Aorta (tissue), 5 donors: ENCODE measurements at places on chromosomes 2 and 18. TPM values are rescaled to one million over a fixed set of nuclear protein-coding genes. Genes with fewer than 3 reads are reported as not detected.

GRCh38 chr2:25362434-25363145, 20.9 kb upstream of the DNMT3A start:
- peak; percentile 78 for DNase-seq

DNA sequence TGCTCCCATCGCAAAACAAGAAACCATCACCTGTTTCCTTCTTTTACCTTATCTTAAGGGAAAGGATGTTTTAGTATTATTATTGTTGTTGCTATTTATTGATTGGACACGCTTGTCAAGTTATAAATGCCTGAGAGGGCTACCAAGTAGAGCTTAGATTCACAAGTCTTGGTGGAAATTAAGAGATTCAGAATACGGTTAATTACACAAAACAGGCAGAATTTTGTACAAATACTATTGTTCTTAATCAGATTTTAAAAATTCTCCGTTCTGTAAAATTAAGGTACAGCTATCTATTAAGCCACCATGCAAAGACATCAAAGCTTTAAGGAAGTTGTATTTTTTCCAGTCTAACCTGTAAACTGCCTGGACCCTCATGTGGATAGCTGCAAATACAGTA, 1.1 kb upstream of the ZNF521 start:
- DNase-seq, result no peak

DNA sequence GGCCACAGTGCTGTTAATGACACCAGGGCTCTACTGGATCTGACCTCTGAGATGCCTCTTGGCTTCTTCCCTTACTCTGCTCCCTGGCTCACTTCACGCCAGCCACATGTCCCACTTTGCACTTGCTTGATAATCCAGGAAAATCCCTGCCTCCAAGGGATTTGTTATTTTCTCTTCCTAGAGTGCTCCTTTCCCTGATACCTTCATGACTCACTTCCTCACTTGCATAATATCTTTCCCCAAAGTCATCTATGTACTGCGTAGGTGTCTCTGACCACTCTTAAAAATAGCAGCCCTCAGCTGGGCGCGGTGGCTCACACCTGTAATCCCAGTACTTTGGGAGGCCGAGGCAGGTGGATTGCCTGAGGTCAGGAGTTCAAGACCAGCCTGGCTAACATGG, 572.3 kb downstream of the PLCL1 start:
- no peak for DNase-seq

DNA sequence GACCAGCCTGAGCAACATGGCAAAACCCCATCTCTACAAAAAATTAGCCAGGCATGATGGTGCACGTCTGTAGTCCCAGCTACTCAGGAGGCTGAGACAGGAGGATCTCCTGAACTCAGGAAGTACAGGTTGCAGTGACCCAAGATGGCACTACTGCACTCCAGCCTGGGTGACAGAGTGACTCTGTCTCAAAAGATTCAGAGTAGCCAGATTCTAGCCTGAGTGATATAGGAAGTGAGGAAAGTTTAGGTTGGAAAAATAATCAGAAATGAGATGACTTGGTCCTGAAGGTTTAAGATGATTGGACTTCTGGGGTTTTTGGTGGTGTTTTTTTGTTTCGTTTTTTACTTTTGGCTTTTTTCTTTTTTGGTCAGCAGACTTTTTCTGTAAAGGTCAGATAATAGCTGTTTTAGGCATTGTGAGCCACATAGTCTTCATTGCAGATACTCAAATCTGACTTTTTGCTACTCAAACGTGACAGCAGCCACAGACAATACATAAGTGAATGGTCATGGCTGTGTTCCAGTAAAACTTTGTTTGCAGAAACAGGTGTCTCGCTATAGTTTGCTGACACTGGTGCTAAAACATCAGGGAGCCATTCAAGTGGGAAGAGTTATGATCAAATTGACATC, 104.1 kb upstream of the UBXN4 start:
- no peak for DNase-seq

SP140 gene
- total RNA-seq, result 4.1 TPM

DNA sequence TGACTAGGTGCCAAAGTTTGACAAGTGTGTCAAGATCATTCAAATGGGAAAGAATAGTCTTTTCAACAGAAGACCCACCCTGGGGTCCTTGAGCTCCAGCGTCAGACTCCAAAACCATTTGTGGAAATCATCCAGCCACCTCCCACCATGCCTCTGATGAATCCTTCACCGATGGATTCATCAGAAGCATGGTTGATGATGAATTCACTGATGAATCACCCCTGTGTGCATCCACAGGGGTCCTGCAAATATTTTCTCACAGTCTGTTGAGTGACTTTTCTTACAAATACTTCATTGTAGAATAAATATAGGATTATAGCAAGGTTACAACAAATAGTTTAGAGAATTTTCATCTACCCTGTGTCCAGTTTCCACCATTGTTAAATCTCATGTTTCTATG, 4.3 kb downstream of the UGT1A9 start:
- no peak for DNase-seq

ACMSD gene
- not detected for total RNA-seq

- peak; percentile 79 for DNase-seq
Observed at GRCh38 chr18:74597034-74597661, 522 bp upstream of the ZNF407 start.

DNA sequence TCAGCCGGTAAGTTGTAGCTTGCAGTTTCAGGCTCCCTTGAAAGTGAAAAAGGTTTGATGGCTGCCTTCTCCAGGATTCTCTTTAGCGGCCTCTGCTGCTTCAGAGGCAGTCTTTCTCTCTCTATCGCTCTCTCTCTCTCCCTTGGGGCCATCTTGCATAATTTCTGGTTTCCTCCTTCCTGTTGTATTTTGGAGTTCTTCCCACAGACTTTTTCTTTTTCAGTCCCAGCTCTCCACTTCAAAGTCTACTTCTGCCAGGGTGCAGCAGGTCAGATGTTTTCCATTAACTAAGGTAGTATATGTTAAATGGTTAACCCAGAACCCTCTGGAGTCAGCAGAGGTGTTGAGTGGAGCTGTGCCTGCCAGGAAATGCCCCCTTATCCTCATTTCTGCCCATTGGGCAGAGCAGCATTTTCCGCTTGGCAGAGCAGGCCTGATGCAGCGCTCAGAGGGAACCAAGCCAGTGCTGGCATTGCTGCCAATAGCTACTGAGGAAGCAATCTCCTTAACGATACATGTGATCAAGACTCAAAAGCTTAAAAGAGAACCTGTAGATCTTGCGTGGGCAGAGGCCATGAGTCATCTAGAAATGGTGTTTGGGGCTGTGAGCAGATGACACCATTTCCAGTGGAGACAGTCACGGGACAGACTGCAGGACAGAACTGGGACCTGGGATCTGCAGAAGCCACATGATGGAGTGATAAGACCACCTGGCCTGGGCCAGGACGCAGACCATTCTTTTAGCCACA, 20.8 kb downstream of the DBI start:
- peak; percentile 79 for DNase-seq

GRCh38 chr2:110146183-110146944, 30.7 kb upstream of the MALL start:
- no peak for DNase-seq

ATP8B1 gene
- 101 TPM for total RNA-seq

GKN2 gene
- not detected for total RNA-seq

GRCh38 chr2:150020937-150021673, 433.5 kb upstream of the MMADHC start:
- DNase-seq, result no peak

GRCh38 chr18:58865033-58865590, 435 bp downstream of the ZNF532 start:
- DNase-seq, result no peak

GPR45 gene
- total RNA-seq, result not detected

DNA sequence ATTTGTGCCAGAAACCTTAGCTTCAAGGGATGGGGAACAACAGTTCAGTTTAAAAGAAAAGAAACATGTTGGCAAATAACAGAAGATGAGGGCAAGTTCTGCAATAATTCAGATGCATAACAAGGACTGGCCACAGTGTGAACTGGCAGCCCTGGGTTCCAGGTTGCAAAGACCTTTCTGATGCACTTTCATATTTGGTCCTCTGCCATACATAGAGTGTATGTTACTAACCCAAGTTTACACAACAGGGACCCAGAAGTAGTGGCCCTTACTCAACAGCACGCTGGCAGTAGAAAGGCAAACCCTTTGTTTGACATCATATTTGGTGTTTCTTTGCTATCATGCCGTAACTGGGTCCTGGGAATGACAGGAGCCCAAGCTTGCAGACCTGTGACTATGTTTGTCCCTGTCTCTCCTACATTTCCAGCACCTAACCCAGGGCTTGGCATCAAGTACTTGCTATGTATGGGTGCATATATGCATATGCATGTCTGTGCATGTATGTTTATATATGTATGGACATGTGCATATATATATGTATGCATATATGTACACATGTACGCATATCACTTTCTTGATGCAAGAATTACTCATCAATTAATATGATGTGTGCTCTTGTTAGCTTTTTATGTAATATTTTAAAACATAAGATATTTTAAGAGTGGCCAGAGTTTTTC, 94.3 kb downstream of the MBP start:
- no peak for DNase-seq

DNA sequence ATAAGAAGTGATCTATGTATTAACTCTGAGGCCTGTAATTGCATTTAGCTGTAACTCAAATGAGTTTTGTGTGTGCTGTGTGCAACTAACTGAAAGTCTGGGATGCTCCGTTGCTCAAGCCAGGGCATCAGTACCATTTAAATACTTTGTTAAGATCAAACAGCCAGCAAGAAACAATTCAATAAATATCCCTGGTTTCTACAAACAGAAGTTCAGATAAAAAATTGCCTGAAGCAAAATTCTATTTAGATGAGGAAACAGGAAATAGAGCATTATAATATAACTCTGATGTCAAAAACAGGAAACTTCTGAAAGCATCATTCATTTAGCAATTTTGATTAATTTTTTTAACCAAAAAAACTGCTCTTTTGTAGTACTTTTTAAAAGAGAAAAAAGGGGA, 18.9 kb upstream of the SLC38A11 start:
- no peak for DNase-seq

DNA sequence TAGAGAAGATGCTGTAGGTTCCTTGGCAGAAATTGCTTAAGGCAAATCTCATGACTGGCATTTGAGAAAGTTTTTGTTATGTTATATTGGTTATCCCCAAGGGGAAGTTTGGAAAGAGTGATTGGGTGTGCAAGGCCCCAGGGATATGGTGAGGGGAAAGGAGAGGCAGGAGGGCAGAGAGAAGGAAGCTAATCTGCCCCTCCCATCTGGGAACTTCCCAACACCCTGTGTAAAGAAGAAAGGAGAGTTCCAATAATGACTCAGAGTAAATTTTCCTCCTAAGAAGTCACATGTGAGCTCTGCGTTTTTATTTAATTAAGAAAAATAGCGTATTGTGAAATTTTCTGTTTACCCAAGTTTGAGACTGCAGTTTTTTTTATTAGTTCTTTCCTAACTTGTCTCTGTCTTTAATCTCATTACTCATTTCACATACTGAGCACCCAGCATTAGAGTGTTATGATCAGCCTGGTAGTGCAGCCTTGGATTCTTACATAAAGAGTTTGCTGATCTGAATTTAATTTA, 3.1 kb upstream of the KYNU start:
- DNase-seq, result no peak

LYPD6 gene
- total RNA-seq, result 0.42 TPM

UPP2 gene
- not detected for total RNA-seq

RGPD4 gene
- total RNA-seq, result 0.39 TPM

- no peak for DNase-seq
Observed at GRCh38 chr2:73961274-73961673, 23.4 kb upstream of the TET3 start.

DNA sequence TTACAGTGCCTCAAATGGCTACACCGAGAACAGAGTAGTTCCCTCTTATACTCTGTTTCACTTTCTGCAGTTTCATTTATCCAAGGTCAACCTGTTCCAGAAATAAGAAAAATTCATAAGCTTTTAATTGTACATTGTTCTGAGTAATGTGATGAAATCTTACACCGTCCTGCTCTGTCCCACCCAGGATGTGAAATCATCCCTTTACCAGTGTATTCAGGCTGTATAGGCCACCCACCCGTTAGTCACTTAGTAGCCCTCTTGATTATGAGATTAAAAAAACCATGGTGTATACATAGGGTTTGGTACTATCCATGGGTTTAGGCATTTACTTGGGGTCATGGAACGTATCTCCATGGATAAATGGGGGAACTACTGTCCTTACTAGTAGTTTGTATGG, 29.8 kb downstream of the STARD6 start:
- no peak for DNase-seq

DNA sequence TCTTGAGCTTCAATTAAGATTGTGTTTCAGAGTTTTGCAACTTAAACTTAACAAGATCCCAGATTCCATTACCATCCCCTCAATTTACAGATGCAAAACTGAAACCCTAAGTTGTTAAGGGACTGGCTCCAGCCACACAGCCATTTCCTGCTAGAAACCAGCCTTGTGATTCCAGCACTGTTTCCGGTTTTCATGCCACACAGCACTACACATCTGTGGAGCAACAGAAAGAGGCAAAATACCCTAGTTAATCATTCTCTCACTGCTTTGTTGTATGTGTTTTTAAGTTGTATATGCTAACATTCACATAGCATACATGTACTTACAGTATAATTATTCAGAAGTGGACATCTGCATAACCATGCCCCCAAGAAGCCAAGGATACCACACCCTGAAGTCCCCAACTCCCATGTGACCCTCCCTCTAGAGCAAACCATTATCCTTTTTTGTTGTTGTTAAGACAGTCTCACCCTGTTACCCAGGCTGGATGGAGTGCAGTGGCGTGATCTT, 87.4 kb downstream of the MYO5B start:
- no peak for DNase-seq

DNA sequence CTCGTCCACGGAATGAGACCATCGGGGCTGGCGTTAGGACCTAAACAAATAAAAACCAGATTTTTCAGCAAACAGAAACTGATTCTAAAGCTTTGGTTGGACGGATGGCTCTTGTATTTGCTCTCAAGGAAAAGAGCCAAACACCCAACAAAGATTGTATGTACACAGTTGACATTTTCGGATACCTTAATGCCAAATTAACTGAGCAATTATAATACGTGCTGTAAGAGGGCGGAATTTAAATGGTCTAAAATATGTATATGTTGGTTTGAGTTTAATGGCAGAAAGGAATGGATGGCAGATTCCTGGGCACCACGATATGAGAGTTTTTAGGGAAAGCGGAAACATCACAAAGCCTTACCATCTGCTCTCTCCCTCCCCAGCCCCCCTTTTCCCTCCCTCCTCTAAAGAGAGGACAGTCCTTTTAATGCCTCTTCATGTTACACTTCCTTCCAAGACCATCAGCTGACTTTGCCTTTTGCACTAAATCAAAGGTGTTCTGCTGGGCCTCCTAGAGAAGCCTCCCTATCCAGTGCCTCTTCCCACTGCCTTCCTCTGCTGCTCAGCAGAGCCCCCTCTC, 33.3 kb downstream of the STAT1 start:
- DNase-seq, result no peak

HOXD13 gene
- not detected for total RNA-seq

STAM2 gene
- total RNA-seq, result 46.2 TPM
